ENCODE measurements at places on chromosomes 11 and 22. TPM values are rescaled to one million over a fixed set of nuclear protein-coding genes. Genes with fewer than 3 reads are reported as not detected.

- no peak overlapping the region for H3K4me3 ChIP-seq
- no peak for DNase-seq
- H3K36me3 ChIP-seq, result no peaks in the 10 kb centered on the region
- no peaks in the 10 kb centered on the region for H3K27me3 ChIP-seq
- H3K27ac ChIP-seq, result no peak overlapping the region
Measured at GRCh38 chr11:119204066-119204465, 2.1 kb upstream of the CBL start.

DNA sequence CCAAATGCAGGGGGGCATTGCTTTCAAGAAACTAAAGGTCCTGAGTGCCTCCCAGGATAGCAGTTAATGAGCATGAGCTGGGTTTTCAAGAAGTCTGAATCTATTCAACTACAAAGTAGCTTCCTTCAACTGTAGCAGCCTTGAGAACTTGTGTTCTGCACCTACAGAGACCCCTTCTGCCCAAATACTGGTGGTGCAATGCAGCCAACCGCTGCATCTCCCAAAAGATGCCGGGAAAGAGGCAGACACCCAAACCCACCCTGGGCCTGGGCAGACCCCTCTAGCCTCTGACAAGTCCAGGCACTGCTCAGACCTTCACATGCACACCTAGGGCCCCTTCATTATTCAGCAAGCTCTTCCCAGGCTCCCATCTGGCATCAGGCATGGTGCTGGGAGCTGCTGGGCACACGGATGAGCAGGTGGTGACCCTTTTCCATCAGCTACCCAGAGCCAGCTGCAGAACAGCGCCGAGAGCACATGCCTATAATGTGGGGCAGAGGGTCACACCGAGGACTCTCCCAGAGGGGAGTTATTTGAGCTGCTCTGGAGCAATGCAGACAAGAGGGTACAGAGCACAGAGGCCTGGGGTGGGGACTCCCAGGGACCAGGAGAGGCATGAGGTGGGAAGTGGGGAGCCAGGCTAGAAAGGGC, 44.9 kb upstream of the ETS1 start:
- H3K27ac ChIP-seq, result no peak overlapping the region
- no peak overlapping the region for H3K4me3 ChIP-seq
- no peaks in the 10 kb centered on the region for H3K36me3 ChIP-seq
- DNase-seq, result peak; percentile 60

MOGAT2 gene
- total RNA-seq, result not detected

DCHS1 gene
- 11.0 TPM for total RNA-seq

DNA sequence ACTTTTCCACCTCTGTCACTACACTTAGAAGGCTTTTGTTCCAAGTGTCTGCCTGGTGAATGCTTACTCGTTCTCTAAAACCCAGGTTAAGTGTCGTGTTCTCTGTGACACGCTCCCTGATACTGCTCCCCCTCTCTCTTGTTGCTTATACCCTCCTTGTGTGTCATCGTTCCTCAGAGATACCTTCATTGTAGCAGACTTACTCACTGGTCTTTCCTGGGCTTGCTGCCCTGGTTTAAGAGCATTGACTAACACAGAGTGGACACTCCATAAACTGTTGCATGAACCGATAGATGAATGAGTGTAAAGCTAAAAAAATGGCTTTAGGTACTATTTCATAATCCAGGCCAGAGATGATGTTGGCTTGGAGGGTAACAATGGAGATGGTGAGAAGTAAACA, 171.3 kb downstream of the GRIK4 start:
- no peaks in the 10 kb centered on the region for H3K36me3 ChIP-seq
- DNase-seq, result peak; percentile 78
- no peak overlapping the region for H3K27ac ChIP-seq
- no peaks in the 10 kb centered on the region for H3K27me3 ChIP-seq
- H3K4me1 ChIP-seq, result no peaks in the 10 kb centered on the region
- H3K4me3 ChIP-seq, result no peak overlapping the region

CARD18 gene
- total RNA-seq, result not detected

- no peaks in the 10 kb centered on the region for H3K27me3 ChIP-seq
- DNase-seq, result peak; percentile 93
- H3K4me1 ChIP-seq, result peaks cover 8% of the 10 kb centered on the region
- no peak overlapping the region for H3K27ac ChIP-seq
- no peaks in the 10 kb centered on the region for H3K36me3 ChIP-seq
Measured at GRCh38 chr11:72758690-72759389, 6.6 kb upstream of the ARAP1 start.

TMEM109 gene
- 21.5 TPM for total RNA-seq

DNA sequence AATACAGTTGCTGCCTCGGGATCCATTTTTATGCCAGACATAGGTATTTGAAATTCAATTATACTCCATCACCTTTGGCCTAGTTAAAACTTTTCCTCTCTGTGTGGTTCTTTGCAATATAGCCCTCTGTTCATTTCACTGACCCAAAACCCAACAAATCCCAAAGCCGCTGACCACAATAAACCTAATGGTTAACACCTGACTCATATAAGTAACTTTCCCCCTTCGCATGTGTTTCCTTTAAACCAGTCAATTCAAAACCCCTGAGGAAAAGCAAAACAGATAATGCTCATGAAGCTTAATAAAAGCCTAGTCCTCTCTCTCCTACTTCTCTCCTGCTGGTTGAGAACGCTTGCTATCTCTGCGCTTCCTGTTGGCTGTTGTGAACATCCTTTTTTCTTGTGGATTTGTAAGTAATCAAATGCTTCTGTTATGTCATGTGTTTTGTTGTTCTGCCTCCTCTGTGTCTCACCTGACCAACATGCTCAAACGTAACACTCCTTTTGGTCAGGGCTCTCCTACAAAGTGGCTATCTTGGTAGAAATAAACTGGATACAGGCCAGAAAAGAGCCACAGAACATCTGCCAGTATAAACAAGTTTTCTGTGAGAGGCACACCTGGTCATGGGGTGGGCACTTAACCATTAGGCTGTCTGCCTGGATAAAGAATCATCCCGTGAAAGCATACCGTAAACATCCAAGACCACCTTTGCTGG, 652.6 kb downstream of the METTL15 start:
- no peaks in the 10 kb centered on the region for H3K36me3 ChIP-seq
- no peak overlapping the region for H3K4me3 ChIP-seq
- DNase-seq, result peak; percentile 87
- H3K4me1 ChIP-seq, result peaks cover 2% of the 10 kb centered on the region
- H3K27ac ChIP-seq, result no peak overlapping the region

GRCh38 chr11:79667380-79667779, 226.6 kb upstream of the TENM4 start:
- no peak overlapping the region for H3K27ac ChIP-seq
- no peak overlapping the region for H3K4me3 ChIP-seq
- no peaks in the 10 kb centered on the region for H3K4me1 ChIP-seq
- no peaks in the 10 kb centered on the region for H3K27me3 ChIP-seq
- no peaks in the 10 kb centered on the region for H3K36me3 ChIP-seq
- DNase-seq, result no peak

GRCh38 chr22:30221121-30221992, 25.2 kb downstream of the LIF start:
- H3K27ac ChIP-seq, result no peak overlapping the region
- H3K4me1 ChIP-seq, result peaks cover 5% of the 10 kb centered on the region
- H3K36me3 ChIP-seq, result no peaks in the 10 kb centered on the region
- H3K27me3 ChIP-seq, result no peaks in the 10 kb centered on the region
- no peak for DNase-seq

MPEG1 gene
- not detected for total RNA-seq

ZMAT5 gene
- 18.7 TPM for total RNA-seq

KBTBD4 gene
- 20.0 TPM for total RNA-seq

EIF4G2 gene
- 599 TPM for total RNA-seq

FTH1 gene
- 2,097 TPM for total RNA-seq

- DNase-seq, result no peak
- no peak overlapping the region for H3K27ac ChIP-seq
- H3K27me3 ChIP-seq, result no peaks in the 10 kb centered on the region
- no peak overlapping the region for H3K4me3 ChIP-seq
Measured at GRCh38 chr11:117183724-117184349, 5.3 kb downstream of the SIDT2 start.

TPBGL gene
- total RNA-seq, result not detected

- peaks cover 12% of the 10 kb centered on the region for H3K4me1 ChIP-seq
- no peak overlapping the region for H3K27ac ChIP-seq
- H3K27me3 ChIP-seq, result no peaks in the 10 kb centered on the region
- no peaks in the 10 kb centered on the region for H3K36me3 ChIP-seq
Measured at GRCh38 chr22:38881464-38881871, 9.5 kb upstream of the CBX6 start.

- no peak overlapping the region for H3K4me3 ChIP-seq
- peaks cover 50% of the 10 kb centered on the region for H3K27me3 ChIP-seq
- no peak overlapping the region for H3K27ac ChIP-seq
- DNase-seq, result peak; percentile 54
Measured at GRCh38 chr22:37337204-37337943, 55.1 kb downstream of the CYTH4 start.

DNA sequence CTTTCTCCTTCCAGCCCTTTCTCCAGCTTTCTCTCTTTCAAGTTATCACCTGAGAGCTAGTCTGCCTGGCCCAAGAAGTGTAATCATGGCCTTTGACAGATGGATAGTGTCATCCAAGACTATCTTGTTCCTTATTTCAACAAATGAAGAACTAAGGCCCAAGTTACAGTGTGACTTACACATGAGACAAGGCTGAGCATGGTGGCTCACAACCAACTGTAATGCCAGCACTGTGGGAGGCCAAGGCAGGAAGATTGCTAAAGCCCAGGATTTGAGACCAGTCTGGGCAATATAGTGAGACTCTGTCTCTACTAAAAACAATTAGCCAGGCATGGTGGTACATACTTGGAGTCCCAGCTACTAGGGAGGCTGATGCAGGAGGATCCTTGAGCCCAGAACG, 3.7 kb upstream of the RANGAP1 start:
- no peak for DNase-seq
- no peaks in the 10 kb centered on the region for H3K36me3 ChIP-seq
- H3K27me3 ChIP-seq, result no peaks in the 10 kb centered on the region
- no peak overlapping the region for H3K4me3 ChIP-seq
- H3K4me1 ChIP-seq, result peaks cover 24% of the 10 kb centered on the region
- H3K27ac ChIP-seq, result peak overlapping the region; percentile 90

DEPDC5 gene
- total RNA-seq, result 10.4 TPM

DNA sequence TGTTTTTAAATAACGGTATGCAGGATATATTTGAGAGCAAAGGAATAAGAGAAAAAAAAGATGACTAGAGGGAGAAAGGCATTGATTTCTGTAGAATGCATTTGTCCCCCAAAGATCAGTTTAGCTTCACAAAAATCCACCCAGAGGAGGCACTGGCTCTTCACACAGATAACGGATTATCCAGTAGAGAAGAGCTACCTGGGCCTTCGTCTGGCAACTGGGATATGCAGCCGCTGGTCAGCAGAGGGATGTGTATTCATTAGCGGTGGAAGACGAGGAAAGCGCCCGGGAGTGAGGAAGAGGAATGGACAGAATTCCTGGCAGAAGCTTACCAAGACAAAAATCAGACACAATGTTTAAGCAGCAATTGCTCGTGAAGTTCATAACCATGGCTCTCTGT, 5.6 kb upstream of the WT1 start:
- no peak overlapping the region for H3K27ac ChIP-seq
- H3K27me3 ChIP-seq, result peaks cover 39% of the 10 kb centered on the region
- H3K4me3 ChIP-seq, result no peak overlapping the region
- H3K4me1 ChIP-seq, result no peaks in the 10 kb centered on the region
- no peaks in the 10 kb centered on the region for H3K36me3 ChIP-seq

SCGB2A2 gene
- total RNA-seq, result not detected

DNA sequence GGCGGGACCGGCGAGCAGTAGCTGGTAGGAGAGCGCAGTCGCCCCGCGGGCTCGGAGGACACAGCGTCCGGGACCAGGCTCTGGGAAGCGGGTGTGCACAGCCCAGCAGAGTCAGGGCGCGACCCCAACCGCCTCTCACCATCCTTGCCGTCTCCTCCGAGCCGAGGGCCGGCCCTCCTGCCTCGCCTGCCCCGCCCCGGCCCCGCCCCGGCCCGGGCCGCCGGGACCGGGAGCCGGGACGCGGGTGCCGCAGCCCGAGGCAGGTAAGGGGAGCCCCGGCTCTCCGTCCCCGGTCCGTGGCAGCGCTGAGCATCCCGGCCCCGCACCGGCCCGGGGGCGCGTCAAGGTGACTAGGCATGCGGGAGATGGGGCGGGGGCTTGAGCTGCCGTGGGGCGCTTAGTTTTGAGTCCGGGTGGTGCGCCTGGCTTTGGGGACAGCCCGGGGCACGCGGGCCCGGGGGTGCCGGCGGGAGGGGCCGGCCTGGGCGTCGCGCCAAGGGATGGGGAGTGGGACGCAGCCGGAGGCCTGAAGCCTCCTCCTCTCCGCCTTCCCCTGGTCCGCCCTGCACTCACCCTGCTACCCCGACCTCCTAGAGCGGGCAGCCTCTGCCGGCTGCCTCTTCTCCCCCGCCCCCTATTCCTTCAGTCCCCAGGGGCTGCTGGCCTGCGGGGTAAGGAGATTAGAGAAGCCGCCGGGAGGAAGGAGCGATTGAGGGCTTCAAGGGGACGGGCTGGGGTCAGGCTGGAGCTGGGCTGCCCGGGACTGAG, at the start of gene ABCG4:
ABCG4 (plus strand) TSS at position 35 of the 768 bp plus-strand sequence. CDS start 914 bp downstream, outside the sequence.
- H3K27ac ChIP-seq, result no peak within 1 kb of the TSS
- H3K27me3 ChIP-seq, result peaks cover 29% of the 10 kb centered on the region
- peak within 1 kb of the TSS; percentile 61 for H3K4me3 ChIP-seq
- no peak for DNase-seq
- H3K36me3 ChIP-seq, result no peaks in the 10 kb centered on the region

GRCh38 chr11:127789927-127790326, 789.4 kb upstream of the KIRREL3 start:
- H3K36me3 ChIP-seq, result no peaks in the 10 kb centered on the region
- H3K27ac ChIP-seq, result no peak overlapping the region
- no peaks in the 10 kb centered on the region for H3K4me1 ChIP-seq
- no peak overlapping the region for H3K4me3 ChIP-seq
- no peak for DNase-seq
- no peaks in the 10 kb centered on the region for H3K27me3 ChIP-seq

DNA sequence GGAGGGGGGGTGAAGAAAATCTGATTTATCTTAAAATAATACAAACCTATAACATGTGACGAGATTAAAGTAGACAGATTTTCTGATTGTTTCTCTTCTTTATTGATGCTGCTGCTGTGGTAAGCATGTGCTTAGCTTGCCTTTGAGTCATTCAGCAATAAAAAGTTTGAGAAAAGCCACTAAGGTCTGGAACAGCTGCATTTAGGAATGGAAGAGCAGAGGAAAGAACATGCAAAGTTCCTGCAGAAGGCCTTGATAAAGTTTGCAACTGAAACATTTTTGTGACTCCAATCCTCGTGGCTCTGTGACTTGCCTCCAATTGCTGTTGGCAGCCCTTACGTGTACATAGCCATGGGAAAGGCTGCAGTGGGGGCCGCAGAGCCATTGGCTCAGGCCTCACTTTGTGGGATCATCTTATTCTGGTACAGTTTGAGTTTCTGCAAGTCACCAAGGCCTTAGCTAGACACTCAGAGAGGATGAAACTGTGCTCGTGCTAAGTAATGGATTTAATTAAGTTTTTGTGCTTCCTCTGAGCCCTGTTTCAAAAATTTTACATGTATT, 370.2 kb downstream of the AASDHPPT start:
- H3K27me3 ChIP-seq, result no peaks in the 10 kb centered on the region
- no peak overlapping the region for H3K27ac ChIP-seq
- no peaks in the 10 kb centered on the region for H3K36me3 ChIP-seq
- no peak for DNase-seq
- H3K4me1 ChIP-seq, result no peaks in the 10 kb centered on the region

All from fibroblast of lung (primary cell).